ENCODE measurements at places on chromosomes 16 and 17.

DNA sequence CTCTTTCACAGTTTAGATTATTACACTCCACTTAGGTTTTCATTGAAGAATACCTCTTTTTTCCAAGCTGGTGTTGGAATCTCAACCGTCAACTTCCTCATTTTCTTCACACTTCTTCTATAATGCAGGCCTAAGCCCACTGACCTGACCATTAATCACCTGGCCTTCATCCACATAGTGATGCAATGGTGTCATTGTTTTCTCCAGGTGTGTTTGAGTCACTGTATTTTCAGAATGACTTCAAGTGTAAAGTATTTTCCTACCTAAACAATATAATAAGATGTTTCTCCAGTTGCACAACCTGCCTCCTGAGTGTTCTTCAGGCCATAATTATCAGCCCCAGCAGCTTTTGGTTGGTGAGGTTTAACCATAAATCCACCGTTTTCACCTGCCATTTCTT lies 1675.1 kb downstream of the TP53TG3F start:
- DNase-seq = no peak

DNA sequence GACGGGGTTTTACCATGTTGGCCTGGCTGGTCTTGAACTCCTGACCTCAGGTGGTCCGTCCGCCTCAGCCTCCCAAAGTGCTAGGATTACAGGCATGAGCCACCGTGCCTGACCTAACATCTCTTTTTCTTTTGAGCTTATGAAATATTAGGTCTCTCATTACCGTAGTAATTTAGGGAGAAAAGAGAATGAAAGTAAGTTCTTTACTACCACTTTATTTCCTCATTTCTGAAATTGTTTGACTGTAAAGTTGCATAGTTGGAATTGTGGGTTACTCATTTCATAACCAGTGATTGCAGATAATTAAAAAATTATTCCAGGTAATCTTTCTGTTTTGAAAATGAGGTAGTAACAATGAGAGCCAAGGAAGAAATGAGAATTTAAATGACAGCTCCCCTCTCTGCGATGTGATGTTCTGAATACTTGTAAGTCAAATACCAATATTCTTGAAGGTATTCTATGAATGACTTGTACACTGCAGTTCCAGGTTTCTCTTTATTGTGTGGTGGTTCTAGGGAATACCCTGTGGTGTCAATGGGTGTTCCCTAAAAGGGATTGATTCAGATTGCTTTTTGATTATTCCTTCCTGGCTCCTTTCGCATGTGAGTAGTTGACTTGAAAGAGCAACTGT lies 28.3 kb downstream of the MAP2K4 start:
- DNase-seq = no peak

DNA sequence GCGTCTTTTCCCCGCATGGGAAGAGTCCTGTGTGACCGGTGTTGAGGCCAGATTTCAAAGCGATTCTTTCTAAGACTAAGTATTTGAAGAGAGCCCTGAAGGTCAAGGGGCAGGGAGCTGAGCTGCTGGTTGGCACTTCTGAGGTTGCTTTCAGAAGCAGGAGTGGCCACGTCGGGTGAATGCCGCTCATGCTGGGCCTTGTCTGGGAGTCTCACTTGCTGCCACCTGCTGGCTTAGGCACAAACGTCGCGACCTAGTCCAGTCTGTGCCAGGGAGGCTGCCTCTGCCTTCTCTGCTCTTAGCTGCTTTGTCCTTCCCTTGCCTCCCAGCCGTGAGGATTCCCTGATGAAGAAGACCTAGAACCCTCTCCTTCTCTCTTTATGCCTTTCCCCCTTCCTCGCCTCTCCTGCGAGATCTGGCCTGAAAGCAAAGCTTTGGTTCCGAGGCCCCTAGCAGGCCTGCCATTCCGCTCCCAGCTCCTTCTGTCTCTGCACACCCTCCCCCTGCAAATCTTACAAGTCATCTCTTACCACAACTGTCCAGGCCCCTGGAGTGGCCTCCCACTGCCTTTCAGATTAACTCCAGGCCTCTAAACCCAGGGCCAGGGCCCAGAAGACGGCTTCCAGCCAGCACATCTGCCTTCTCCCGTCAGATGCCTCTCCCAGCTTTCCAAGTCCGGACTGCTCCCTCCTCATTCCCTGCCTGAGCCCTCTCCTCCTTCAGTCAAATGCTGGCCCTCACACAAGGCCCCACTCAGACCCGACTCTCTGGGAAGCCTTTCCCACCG lies 11.4 kb downstream of the CTNS start:
- peak; percentile 43 for DNase-seq

GRCh38 chr16:10565167-10565566 lies 15.2 kb downstream of the EMP2 start:
- DNase-seq = no peak

GRCh38 chr17:75845058-75845711 lies 981 bp upstream of the UNC13D start:
- DNase-seq = peak; percentile 67

DNA sequence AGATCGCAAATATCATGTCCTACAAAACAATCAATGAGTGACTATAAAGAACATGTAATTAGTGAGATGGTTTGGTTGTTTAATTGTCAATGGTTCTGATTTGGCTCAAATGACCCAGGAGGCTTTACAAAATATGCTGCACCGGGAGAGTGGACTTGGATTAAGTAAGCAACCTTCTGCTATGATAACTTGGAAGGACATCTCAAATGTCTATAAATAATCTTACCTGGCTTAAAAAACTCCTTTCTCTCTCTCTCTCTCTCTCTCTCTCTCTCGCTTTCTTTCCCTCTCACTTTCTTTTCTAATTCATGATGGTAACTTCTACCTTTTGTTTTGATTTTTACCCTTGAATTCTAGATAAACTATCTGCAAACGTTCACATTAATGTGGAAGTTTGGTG lies 14.2 kb downstream of the KCNJ2 start:
- DNase-seq = no peak

DNA sequence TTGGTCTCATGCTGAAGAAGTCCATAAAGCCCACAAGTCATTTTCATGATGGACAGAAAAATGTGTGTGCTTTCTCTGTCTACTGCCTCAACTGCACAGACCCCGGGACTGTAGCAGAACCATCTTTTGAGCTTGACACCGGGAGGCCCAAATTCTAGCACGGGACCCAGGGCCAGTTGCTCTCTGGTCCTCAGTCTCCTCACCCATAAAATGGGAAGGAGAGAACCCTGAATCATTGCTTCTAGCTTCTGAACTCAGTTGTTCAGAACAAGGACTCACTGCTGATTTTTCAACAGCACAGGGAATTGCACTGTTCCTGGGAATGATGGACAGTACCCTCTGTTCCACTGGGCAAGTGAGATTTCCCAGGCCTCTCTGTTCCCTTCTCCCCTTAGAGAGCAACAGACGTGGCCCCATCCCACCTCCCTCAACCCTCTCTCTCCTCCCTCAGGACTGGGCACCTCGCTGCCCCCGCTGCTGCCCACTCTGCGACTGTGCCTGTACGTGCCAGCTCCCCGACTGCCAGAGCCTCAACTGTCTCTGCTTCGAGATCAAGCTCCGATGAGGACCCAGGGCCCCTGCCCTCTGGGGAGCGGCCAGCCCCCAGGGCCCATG lies 2.2 kb upstream of the ALDOA start:
- DNase-seq = no peak

DNA sequence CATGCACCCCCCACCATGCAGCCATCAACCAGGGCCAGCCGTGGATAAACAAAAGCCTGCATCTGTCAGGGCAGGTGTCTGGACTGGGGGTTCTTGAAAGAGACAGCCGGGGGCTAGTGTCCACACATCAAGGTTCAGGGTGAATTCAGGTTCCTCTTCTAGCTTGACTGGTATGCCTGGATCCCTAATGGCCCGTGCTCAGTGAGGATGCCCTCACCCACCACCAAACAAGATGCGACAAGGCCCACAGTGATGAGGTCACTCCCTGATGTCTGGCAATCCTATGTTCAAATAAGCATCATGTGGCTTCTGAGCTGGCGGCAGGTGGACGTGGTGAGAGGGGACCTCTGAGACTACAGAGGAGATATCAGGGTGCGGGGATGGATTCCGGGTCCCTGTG lies 64.6 kb downstream of the GOSR1 start:
- no peak for DNase-seq

- DNase-seq = no peak
These were observed 114.3 kb upstream of the C16orf82 start for GRCh38 chr16:26952411-26952810.

DNA sequence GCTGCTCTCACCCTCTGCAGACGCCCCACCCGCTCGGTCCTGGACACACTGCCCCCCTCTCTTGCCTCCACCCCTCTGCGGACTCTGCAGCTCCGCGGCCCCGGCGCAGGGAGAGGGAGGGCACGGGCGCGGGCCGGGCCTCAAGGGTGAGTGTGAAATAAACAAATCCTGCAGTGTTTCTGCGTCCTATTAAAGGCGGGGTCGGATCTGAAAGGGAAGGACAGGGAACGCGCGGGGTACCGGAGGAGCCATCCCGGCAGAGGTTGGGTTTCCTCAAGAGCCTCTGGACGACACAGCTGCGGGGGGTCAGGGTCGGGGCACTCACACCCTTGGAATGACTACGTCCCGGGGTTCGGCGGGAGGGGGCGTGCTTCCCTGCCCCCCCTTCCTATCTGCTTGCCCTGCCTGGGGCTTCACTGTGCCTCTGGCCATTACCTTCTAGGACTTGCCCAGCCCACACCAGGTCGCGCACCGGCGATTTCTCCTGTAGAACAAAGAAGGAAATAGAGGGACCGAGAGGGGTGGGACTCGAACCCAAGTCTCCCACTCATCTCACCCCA lies 466 bp upstream of the HSF4 start:
- no peak for DNase-seq

DNA sequence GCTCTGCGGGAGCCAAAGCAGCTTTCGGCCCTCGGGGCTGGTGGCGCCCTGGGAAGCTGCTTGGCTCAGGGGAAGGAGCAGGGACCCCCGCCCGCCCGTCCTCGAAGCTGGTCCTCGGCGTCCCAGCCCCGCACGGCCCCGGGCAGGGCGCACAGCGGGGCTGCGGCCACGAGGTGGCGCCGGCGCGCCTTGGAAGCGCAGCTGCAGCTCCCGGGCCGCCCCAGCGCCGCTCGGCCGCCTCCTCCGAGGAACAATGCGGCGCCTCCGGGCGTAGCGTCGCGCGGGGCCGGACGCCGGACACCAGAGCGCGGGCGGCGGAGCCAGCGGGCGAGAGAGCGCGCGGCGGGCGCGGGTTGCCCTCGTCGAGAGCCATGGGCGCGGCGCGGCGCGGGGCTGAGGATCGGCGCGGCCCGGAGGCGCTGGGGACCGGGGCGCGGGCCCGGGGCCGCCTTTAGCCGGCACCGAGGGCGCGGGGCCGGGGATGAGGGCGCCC lies at the start of gene MGAT5B:
TSS of gene MGAT5B (plus strand) at position 229 of the 493 bp plus-strand sequence. CDS start 626 bp downstream, outside the sequence.
- DNase-seq = peak; percentile 71

GRCh38 chr17:39769974-39770587 lies 32.3 kb downstream of the GRB7 start:
- DNase-seq = peak; percentile 32

DNA sequence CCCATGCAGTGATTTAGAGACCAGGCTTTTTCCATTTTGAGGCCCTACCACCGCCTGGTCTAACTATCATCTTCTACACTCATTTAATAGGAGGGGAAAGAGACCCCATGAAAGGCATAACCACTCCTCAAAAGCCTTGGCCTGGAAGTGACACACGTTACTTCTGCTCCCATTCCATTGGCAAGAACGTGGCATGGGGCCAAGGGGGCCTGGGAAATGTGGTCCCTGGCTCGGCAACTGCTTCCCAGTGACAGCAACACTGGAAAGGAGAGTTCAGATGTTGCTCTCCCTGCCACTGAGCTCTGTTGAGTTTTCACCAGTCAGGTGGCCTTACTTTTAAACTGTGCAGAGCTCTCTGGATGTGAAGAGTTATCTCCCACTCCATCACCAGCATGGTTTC lies 45.2 kb upstream of the MAP3K14 start:
- no peak for DNase-seq

GRCh38 chr16:30122604-30123160 lies 338 bp downstream of the MAPK3 start:
- DNase-seq = no peak

- DNase-seq = peak; percentile 56
These were observed 64.2 kb downstream of the PITPNC1 start for GRCh38 chr17:67441052-67441895.

Data from stimulated activated CD4-positive, alpha-beta T cell treated with anti-CD3 and anti-CD28 coated beads, Interleukin-4, amount 100 ng/mL, for 48 hours (primary cell).